ENCODE measurements at places on chromosomes 16 and 17. TPM values are rescaled to one million over a fixed set of nuclear protein-coding genes. Genes with fewer than 3 reads are reported as not detected.

KRTAP4-1 gene
- not detected for total RNA-seq

HOXB8 gene
- 0.56 TPM for total RNA-seq

CHST5 gene
- total RNA-seq: not detected

NLK gene
- 29.2 TPM for total RNA-seq

PGAP6 gene
- 56.1 TPM for total RNA-seq

DNA sequence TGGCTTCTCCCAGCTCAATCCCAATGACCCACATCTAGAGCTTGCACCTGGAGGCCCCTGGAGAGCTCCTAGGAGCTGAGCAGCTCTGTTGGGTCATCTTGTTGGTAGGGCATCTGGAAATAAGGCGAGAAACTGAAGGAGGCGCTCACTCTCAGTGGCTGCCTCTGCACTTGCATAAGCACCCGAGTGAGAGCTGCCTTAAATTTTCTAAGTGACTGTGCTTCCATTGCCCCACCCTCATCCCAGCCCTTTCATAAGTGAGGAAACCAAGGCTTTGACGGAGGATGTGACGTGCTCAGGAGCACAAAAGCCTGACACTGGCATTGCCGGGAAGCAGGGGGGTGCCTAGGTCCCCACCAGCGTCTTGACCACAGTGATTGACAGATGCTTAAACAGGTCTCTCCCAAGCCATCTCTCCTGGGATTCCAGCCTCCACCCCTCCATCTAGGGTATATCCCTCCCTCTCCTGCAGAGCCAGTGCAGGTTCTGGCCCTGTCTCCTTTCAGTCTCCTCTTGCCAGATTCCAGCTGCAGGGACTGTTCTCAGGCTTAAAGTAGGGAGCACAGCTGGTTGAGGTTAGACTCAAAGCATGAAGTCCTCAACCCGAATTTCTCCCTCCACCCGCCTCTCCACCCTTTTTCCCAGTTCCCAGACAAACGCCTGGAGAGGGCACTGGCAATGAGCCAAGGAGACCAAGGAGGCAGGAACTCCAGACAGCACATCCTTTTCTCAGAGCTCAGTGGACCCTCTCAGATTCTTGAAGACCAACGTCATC is 113.7 kb downstream of the IRX5 start:
- DNase-seq: no peak

GRCh38 chr17:8436844-8437171 is 1.1 kb downstream of the NDEL1 start:
- DNase-seq: no peak

DNA sequence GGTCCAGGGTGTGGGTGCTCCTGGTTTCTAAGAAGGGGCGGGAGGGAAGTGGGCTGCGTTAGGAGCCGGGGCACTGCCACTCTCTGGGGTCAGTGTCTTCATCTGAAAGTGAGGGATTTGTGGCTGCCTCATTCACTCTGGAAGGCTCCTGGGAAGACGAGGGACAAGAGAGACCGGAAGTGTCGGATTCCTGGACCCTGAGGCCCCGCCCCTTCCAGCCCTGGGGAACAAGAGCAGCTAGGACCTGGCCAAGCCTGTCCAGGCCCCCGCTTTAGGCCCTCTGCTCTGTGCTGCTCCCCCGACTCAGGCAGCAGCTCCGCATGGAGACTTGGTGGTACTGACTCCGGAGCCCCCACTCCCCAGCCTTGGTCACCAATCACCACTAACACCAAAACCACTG is 6.5 kb downstream of the LGALS3BP start:
- DNase-seq: no peak

GRCh38 chr16:77807-78443 is at the start of gene MPG:
TSS of gene MPG (plus strand) at chr16:78225. CDS start at chr16:78310, 85 bp downstream.
- DNase-seq: peak; percentile 72

- no peak for DNase-seq
These were observed 118.1 kb downstream of the GSG1L start for GRCh38 chr16:27945233-27945973.

DNA sequence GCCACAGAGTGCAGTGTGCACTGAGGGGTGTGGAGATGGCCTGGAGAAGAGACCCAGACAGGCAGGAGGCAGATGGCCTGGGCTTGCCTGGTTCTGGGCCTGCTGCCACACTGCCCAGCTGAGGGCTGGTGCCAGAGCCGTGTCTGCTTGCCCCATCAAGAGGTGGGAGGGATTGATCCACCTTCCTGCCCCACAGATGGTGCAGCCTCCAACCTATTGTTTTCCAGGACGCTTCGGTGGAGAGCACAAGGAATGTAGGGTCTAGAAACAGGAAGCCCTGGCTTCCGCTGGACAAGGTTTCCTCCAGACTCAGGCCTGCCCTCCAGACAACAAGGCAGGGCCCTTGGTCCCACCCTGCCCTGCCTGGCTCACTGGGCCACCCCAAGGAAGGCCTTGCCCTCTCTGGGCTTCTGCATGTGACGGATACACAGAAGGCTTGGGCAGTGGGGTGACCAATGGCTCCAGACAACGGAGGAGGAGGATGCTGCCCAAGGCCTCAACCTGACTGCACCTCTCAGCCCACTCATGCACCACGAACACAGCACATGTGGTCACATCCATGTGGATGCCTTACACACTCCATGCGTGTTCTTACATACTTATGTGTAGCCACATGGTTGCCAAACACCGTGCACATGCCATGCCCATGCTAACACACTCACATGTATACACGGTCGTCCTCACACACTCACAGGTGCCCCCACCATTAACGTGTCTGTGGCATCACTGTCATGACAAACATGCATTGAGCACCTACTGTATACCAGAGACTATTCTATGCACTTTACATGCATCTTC is 6.5 kb upstream of the CDH5 start:
- no peak for DNase-seq

DNA sequence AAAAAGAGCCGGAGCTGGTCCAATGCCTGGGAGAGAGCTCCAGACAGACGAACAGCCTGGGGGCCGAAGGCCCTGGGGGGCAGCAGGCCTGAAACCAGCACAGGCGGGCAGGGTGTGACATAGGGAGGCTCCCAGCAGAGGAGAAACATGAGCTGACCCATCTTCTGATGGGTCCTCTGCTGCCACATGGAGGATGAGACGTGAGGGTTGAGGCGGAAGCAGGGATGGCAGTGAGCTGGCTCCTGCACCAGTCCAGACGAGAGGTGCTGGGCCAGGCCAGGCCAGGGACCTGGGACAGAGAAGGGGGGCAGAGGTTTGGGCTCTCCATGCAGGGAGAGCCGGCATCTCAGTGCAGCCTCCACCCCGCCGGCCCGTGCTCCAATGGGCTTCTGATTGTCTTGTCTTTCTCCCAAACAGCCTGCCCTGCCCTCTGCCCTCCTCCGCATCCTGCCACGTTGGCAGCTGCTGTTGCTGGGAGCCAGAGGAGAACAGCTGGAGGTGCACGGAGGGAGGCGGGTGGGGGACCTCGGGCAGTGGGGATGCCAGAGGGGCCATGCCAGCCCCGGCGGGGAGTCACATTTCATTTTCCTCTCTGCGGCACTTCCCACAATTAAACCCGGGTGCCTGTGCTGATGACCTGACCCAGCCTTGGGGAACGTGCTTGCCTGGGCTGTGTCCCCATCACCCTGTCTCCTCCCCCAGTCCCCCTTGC is 139.1 kb upstream of the GSE1 start:
- no peak for DNase-seq

DNA sequence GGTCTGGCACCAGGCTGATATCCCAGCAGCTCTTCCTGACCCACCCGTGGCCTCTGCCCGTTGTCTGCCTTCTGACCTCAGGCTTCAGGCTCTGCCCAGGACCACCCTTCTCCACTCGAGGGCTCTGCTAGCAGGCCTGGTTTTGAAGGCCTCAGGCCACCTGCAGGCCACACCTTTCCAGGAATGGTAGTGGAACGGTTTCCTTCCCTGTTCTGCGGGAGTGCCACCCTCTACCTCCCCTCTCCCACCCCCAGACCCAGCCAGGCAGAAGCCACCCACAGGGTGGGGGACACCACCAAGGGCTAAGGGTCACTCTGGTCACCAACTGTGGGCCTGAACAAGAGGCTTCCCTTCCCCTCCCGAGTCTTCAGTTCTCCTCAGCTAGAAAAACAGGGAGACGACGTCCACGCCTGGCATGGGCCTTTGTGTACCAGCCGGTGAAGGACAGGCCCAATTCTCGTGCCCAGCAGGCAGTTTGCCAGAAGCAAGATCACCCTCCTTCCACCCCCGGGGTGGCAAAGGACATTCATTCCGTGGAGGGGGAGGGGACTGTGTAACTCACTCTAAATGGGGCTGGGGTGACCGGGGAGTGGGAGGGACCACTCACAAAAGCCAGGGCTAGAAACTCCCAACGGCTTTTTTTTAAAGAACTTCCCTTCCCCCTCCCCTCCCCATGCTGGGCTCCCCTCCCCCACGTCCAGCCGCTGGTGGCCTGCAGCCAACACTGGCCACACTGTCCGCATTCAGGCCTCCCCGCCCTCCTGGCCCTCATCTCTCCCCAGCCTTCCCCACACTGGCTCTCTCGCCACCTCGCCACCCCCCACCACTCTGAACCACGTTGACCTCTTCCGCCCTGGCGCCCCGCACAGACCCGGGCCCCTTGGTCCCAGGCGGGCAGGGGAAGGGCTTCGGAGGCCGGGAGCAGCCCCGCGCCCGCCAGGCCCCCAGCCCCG is 7.7 kb downstream of the CBX4 start:
- DNase-seq: no peak

Measured in IMR-90 (cell line).